ENCODE measurements at places on chromosomes 16 and 17.

DNA sequence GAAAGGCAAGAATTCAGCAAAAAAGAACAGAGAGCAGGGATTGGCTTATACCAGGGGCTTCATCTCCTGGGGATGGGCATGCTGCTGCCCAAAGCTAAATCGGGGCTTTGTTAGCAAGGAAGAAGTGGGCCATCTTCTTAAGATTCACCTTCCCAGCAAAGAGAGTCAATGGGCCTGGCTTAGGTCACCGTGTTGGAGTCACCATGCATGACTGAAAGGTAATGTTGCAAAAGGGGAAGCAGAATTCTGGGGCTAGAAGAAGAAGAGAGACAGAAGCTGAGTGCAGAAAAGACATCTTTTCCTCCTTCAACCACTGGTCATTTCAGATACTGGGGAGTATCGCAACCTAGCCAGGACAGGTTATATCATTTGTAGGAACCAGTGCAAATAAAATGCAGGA, 76.3 kb upstream of the KIFC3 start:
- DNase-seq, result no peak

GRCh38 chr17:80910043-80910442, 81.6 kb upstream of the CHMP6 start:
- no peak for DNase-seq

- no peak for DNase-seq
Measured at GRCh38 chr17:28272166-28272565, 46.8 kb upstream of the TMEM97 start.

DNA sequence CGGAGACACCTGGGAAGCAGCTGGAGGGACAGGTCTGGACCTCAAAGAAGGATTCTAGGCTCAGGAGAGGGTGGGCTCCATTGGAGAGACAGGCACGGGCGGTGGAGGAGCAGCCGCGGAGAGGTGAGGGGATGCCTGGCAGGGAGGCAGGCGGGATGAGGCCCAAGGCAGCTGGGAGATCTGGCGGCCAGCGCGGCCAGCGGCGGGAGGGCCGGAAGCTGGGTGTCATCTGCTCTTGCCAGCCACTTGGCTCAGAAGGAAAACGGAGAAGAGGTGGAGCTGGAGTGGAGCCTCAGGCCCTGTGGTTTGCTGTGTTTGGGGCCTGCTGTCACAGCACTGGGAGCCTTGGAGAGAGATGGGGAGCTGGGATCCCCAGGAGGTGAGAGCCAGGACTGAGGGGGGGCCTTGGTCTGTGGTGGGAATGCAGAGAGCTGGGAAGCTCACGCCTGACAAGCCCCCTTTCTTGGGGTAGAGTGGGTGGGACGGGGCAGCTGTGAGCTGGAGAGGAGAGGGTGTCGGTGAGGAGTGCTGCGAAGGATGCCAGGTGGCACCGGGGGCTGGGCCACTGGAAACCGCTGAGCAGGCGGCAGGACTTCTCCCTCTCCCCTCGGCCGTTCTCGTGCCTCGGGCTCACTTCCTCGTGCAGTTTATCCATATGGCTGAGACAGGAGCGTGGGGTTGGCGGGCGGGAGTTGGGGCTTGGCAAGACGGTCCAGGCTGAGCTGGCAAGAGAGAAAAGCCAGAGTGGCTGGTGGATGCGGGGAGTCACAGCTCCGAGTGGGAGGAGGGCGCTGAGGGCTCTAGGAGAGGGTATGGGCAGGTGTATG, 8.0 kb downstream of the TBC1D24 start:
- no peak for DNase-seq

DNA sequence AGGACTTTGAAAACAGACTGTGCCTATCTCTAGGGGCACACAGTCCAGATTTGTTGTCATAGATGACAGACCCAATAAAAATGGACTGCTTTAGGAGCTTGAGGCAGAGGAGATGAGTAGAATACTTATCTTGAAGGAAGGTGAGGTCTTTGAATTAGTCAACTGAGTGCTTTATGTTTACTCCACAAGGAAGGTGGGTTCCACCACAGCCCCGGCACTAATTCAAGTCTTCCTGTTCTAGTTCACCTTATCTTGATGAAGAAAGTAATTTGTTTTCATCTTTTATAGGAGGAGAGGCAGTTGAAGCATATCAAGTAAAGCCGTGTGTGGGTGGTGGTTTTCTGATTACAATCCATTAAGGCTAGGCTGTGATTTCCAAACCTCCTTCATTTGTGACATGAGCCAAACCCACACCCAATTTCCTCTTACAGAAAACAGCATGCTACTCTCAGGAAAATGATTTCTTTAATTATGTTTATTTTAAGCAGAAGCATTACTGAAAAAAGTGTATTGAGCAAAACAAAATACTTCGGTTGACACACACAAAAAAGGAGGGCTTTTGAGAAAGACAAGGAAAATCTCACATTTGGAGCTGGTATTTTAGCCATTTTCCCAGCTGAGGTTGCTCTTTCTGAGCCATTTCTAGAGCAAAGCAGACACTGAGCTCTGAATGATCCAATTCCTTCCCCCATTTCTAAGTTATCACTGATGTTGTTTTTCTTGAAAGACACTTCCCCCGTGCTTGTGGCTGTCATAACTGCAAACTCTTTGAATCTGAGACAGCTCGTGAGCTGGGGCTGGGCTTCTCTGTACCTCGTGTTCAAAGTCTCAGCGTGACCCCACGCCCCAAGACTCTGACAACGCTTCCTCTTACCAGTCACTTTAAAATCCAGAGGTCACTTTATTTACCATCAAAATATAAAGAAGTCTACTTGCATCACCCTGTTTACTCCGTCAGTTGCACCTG, 35.4 kb downstream of the CDRT15 start:
- DNase-seq, result no peak

- DNase-seq, result no peak
Measured at GRCh38 chr16:62741692-62742091, 705.5 kb upstream of the CDH8 start.

GRCh38 chr16:2532494-2533141, 1.4 kb upstream of the CEMP1 start:
- no peak for DNase-seq

DNA sequence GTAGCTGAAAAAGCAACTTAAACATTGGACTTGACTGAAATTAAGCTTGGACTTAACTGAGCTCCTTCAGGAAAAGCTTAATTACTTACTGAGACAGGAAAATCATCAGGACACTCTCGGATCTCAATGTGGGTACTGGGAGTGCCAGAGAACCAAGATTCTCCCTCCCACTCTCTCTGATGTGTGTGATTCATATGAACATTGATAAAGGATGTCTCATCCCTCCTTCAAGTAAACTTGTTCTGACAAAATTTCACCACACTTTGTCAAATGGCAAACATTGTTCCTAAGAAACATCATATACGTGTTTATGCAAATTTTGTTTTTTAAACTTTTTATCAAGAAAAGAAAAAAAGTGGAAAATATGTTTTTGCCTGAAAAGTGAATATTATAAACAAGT, 4.1 kb upstream of the SLFN5 start:
- no peak for DNase-seq

DNA sequence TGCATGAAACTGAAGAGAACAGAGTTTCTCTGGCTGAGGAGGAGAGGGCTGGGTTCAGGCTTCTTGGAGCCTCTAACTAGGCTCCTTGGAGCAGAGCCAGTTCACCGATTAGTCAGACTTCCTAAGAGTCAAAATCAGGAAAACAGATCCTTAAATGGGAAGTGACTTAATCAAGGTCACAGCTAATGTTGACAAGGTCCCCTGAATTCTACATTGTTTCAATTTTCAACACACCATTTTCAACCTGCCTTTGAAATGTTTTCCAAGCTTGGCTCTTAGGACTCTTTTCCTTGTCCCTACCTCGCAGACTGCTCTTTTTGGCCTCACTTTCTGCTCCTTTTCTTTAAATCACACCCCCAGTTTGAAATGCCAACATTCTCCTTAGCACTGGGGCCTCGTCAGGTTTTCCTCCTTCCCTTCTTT, 16.3 kb downstream of the MYL4 start:
- DNase-seq, result peak; percentile 81

DNA sequence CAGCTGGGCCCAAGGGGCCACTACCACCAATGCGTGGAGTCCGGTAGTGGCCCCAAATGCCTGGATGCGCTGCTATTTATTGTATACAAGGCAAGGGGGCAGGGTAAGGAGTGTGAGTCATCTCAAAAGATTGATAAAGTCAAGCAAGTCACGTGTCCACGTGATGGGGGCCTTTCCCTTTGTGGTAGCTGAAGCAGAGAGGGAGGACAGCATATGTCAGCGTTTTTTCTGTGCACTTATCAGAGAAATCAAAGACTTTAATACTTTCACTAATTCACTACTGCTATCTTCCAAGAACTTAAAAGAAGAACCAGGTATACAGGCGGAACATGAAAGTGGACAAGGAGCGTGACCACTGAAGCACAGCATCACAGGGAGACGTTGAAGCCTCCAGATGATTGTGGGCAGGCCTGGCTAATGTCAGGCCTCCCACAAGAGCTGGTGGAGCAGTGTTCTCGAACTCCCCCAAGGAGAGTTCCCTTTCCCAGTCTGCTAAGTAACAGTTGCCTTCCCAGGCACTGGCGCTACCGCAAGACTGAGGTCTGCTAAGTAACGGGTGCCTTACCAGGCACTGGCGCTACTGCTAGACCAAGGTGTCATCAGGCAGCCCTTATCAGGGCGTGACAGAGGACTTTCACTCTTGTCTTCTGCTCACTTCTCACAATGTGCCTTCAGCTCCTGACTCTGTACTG, 10.8 kb upstream of the ASB16 start:
- no peak for DNase-seq

DNA sequence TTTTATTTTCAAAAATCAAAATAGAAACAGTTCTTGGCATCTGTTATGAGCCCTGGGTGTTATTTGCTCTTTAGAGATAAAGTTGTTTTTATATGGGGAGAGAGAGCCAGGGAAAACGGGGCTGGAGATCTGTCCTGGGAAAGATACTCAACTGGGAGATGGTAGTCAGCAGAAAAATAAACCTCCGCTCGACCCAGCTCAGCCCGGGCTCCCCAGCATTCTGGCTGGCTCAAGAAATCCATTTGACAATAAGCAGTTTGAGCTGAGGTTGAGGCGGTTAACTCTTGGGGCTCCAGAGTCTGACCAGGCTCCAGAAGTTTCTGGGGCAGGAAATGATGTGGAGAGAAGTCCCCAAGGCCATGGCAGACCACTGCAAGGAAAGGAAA, 151.9 kb downstream of the IRX5 start:
- DNase-seq, result no peak

DNA sequence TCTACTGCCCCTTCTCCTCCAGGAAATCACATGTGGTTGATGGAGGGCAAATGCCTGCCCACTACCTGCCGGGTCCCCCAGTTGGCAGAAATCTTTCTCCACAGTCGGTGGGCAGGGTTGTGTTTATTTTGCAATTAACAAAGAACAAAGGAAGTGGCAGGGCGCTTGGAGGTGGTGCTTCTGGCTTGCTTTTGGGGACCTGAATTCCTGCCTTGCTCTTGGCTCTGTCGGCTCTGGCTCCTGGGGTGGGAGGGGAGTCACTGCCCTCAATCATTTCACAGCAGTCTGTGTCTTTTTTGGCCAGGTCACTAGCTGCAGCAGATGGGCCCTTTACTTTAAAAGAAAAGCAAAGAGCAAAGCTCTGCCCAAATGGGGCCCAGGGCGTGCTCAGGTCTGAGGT, 69.2 kb downstream of the C16orf78 start:
- no peak for DNase-seq

DNA sequence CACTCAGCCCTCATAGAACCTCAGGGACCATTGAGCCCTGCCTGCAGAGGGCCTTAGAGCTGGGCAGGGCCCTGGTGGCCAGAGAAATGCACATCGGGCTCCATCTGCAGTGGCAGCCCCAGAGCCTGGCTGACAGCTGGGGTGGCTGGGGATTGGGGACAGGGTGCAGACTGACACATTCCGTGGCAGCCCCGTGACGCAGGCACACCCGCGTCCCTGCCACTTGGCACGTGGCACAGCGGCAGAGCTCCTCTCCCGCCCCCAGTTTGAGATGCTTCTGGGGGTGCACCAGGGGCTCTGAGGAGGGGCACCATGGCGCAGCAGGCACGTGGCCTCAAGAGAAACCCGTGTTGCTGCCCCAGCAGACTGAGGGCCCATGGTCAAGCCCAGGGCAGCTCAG, 2.2 kb downstream of the FBXL16 start:
- DNase-seq, result no peak

DNA sequence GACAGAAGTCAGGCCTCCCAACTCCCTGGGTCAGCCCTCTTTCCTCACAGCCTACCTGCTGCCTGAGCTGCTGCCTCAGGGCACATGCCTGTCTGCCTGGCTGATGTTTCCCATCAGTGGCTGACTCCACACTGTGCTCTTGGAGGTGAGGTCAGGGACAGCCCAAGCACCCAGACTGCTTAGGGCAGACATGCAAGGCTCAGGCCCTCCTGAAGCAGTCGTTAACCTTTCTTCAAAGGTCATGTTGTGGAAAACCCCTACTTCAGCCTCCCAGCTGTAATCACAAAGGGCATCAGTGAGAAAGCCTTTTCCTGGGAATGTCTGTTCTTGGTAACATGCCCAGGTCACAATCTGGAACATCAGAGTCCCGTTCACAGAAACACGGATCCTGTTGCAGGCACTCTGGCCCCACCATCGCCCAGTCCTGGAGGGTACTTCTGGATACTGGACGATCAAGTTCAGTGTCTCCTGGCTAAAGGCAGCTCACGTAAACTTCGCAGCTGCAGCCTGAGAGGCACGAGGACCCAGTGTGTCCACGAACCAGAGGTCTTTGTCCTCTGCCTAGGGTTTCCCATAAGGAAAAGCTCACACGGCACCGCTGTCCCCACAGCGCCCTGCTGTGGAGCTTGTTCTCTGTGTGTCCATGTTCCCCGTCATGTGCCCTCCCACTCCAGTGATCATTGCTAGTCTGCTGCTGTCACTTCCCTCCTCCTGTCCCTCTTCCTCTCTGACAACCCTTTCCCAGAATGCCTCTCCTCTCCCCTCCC, 54.9 kb downstream of the GNAO1 start:
- DNase-seq, result peak; percentile 14

GRCh38 chr16:85416228-85417109, 196.7 kb upstream of the GSE1 start:
- no peak for DNase-seq

Data from HFF-Myc (cell line).